ENCODE measurements at places on chromosomes 3 and 15.

DNA sequence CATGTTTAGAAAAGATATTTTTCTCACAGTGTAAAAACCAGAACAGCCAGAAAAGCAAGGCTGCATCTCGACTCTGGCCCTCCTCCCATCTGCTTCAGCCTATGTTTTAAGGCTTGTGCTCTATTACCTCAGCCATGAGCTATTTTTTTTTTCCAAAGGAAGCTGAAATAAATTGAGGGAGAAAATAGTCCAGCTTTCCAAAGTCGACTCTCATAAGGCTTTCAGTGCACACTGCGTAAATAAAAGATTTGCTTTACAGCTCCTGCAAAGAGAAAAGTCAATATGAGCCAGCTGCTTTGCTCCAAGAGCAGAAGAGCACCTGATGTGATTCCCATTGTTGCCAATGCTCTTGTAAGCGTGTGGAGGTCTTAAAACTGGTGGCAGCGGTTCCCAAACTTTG, 26.7 kb downstream of the SCG3 start:
- no peaks in the 10 kb centered on the region for H3K36me3 ChIP-seq
- DNase-seq = no peak
- H3K27me3 ChIP-seq = no peaks in the 10 kb centered on the region
- H3K4me3 ChIP-seq = no peak overlapping the region
- no peaks in the 10 kb centered on the region for H3K4me1 ChIP-seq

- no peak overlapping the region for H3K4me3 ChIP-seq
- peaks cover 24% of the 10 kb centered on the region for H3K27me3 ChIP-seq
- H3K36me3 ChIP-seq = no peaks in the 10 kb centered on the region
- no peak for DNase-seq
These were observed 138.7 kb downstream of the AQP9 start for GRCh38 chr15:58276924-58277323.

- H3K4me3 ChIP-seq = no peak overlapping the region
- H3K27me3 ChIP-seq = peaks cover 13% of the 10 kb centered on the region
These were observed 35.2 kb upstream of the SMAD3 start for GRCh38 chr15:67030036-67030762.

DNA sequence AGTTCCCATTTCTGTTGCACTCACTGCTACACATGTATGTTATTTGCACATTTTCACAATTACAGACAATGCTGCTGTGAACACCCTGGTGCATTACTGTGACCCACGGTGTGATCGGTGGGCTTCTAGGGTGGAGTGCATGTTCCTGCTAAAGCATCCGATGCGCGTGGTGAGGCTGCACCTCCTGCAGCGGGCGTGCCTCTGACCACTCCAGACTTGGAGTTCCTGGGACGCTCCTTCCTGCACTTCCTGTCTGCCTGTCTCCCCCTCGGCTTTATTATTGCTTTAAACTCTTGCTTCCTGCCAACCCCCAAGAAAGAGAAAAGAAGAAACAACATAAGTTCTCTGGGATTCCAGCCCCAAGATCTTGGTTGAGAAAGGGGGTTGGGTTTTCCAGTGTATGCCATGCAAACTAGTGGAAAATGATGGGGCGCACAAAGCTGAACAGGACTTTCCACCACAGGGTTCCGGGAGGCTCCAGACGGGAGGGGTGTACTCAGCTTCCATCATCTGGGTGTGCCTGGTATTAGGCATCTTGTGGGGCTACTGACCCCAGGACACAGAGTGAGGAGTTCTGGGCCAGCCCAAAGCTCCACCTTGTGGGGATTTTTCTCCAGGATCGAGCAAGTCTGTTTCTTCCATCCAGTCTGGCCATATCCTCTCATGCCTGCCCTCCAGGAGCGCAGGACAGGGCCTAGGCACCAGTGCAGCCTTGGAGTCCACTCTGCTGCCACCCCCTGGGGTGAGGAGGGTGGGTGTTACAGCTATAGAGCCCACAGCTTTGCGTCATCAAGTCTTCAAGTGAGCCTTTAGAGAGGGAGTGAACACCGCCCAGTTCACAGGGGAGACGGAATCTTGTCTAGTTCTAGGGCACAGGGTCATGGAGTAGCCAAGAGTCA, 11.2 kb downstream of the RPL32 start:
- H3K27me3 ChIP-seq = no peaks in the 10 kb centered on the region
- DNase-seq = no peak
- H3K4me3 ChIP-seq = no peak overlapping the region
- H3K36me3 ChIP-seq = peaks cover 11% of the 10 kb centered on the region

DNA sequence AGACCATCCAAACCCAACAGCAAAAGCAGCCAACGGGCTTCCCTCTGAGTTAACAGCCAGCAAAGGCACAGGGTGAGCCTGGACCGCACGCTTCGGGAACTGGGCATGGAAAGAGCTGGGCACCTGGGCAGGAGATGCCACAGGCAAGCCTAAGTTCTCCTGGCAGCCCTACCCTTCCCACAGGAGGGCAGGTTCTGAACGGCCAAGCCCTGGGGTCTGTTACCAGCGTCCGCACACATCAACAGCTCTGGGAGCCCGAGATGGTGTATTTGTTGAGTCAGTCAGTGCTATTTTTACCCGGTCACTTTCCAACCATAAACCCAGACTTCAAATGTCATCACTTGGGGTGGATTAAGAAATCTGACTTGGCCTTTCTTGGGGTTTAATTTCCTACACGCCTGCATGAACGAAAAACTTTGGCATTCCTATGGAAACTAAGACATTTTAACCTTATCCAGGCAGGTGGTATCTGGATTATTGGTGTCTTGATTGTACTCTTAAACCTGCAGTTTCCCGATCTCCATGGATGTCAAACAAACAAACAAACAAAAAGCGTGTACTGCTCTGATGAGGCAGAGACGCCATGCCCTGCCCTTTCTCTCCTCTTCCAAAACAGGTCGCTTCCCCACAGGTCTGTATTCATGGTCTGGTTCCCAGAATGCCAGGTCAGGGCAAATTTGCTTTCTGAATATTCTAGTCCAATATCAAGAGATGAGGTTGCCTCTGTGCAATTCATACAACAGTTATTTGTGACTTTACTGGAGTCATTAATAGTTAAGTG, 99.7 kb downstream of the XXYLT1 start:
- no peaks in the 10 kb centered on the region for H3K27me3 ChIP-seq
- no peak overlapping the region for H3K4me3 ChIP-seq
- H3K27ac ChIP-seq = no peak overlapping the region

All from activated naive CD8-positive, alpha-beta T cell treated with anti-CD3 and anti-CD28 coated beads, Interleukin-2, amount 10 ng/mL, durations not matched to agents 7 days and 5 days (primary cell).